GM12878 (cell line): ENCODE measurements at places on chromosomes 11 and 22. TPM values are rescaled to one million over a fixed set of nuclear protein-coding genes. Genes with fewer than 3 reads are reported as not detected.
A peak's percentile ranks its signal among the peaks of the same experiment; 100 is the strongest.

CLCF1 gene
- 1.3 and 1.5 TPM in 2 replicates for total RNA-seq

SLC6A5 gene
- not detected in 2 replicates for total RNA-seq

DNA sequence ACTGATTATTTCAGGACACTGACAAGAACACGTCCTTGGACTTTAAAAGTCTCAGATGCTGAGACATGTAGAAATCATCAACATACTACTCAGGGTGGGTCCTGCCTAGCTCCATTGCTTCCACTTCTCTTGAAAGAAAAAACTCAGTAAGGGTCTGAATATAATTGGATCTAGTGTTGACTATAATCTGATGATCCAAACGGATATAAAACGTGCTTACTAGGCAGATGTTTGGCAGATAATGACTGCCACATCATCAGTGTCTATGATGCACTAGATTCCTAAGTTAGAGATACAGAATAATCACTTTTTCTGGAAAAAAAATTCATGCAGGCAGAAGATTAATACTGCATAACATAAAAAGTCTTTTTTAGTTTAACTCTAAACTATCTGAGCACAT lies 21.6 kb downstream of the GUCY1A2 start:
- H3K27me3 ChIP-seq: no peaks in the 10 kb centered on the region
- DNase-seq: no peak
- H3K4me3 ChIP-seq: no peak overlapping the region
- no peak overlapping the region for H3K27ac ChIP-seq

DNA sequence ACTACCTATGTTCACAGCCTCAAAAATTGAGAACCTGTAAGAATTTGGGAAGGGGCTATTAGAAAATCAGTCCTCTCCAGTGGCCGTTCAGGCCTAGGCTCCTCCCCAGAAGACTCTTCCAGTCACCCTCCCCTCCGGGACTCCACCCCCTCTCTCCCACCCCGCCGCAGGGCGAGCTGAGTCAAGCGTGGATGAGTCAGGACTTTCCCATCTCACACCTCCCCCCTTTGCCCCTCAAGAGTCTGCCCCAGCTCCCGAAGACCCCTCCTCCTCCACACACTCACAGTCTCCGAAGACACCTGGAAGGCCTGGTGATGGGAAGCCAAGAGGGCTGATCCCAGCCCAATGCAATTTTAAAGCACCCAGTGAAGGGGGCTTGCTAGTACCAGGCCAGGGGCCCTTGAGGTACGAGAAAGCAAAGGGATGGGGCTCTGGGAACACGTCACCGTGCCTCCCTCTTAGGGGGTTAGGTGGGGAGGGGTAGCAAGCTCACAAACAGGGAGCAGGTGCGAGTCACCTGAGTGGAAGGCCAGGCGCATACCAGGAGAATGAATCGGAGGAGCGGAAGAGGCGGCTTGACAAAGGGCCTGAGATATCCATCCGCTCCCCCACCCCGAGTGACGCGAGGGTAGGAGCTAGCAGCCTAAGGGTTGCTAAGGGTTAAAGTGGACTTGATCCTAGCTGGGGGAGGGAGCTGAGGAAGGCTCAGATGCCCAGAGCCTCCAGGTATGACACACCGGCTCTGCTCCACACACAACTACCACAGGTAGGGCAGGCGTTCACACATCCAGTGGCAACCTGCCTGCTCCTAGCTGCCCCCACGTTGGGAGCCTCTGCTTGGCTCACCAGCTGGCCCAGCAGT lies 13.6 kb downstream of the BCL9L start:
- peak overlapping the region; percentile 69 for H3K27ac ChIP-seq
- H3K4me1 ChIP-seq: peaks cover 51% of the 10 kb centered on the region
- H3K36me3 ChIP-seq: no peaks in the 10 kb centered on the region
- H3K4me3 ChIP-seq: no peak overlapping the region
- no peaks in the 10 kb centered on the region for H3K27me3 ChIP-seq

DNA sequence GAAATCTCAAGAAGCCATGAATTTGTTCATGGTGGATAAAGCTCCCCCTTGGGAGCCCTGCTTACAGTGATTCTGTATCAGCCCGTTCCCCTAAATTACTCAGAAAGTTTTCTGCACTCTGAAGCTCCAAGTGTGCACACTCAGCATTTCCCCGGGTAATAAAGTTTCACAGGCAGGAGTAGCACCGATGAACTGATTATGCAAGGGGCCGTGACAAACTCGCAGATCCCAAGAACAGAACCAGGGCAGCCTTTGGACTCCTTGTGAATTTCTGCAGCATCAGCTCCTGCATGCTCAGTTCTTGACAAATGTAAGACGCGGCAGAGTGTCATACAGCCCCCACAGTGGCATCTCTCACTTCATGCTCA lies 73.5 kb downstream of the COMMD9 start:
- DNase-seq: no peak
- no peak overlapping the region for H3K27ac ChIP-seq
- H3K27me3 ChIP-seq: no peaks in the 10 kb centered on the region
- no peak overlapping the region for H3K4me3 ChIP-seq
- H3K4me1 ChIP-seq: no peaks in the 10 kb centered on the region
- H3K36me3 ChIP-seq: no peaks in the 10 kb centered on the region

- H3K36me3 ChIP-seq: no peaks in the 10 kb centered on the region
- no peaks in the 10 kb centered on the region; the same call in 1 of the 2 replicates for H3K27me3 ChIP-seq
- H3K4me3 ChIP-seq: no peak overlapping the region
Measured at GRCh38 chr22:40684728-40685127, 5.4 kb downstream of the MCHR1 start.
